ENCODE measurements at places on chromosomes 5 and 9.

GRCh38 chr5:7753181-7753580 is 97.8 kb downstream of the CFAP90 start:
- DNase-seq = no peak

DNA sequence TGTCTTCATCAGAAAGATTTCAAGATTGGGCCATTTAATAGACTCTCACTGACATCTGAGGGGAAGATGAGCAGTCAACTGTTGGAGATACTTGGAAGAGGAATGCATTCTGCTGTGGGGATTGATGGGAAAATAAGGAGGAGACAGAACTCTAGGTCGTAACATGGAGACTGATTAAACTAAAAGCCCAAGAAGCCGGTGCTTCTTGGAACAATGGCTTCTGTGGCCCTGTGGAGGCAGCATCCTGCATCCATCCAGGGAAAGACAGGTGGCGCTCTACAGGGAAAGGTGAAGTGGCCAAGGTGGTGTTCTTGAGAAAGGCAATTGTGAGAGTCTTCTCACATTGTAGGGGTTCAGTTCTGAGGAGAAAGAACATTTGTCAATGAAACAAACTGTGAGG is 31.3 kb downstream of the ZFAND5 start:
- no peak for DNase-seq

DNA sequence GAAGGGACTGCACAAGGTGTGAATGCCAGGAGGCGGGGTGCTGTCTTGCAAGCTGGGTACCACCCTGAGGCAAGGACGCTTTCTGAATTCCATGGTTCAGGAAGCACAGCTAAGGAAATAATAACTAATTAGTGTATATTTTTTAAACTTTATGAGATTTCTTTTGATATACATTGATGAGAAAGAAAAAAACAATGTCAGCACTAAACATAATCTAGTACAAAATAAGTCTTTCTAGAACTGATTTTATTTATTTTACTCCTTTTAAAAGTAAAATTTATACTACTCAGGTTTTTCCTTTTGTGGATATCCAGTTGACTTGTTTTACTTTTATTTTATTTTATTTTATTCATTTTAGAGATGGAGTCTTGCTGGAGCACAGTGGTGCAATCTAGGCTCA is 3.6 kb downstream of the DNAJC21 start:
- no peak for DNase-seq

- DNase-seq = no peak
Observed at GRCh38 chr9:112642126-112642525, 75.8 kb downstream of the INIP start.

DNA sequence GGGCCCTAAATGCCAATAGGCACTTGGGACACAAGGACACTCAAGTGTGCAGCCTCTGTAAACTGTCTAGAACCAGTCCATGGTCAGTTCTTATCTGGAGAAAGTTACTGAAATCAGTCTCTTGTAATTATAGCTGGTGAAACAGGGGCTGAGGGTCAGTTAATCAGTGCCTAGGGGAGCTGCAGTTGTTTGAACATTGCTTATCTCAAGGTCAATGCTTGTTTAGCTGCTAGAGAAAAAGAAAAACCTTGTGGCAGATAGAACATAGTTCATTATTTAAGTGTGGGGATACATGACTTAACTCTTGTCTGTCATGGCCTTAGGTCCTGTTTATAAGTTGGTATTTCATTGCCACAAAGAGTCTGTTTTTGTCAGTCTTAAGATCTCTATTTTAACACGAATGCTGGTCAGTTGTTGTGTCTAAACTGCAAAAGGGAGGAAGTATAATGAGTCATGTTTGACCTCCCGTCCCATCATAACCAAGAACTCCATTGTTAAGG is 108.0 kb downstream of the STARD4 start:
- no peak for DNase-seq

GRCh38 chr5:143405063-143405848 is 1.8 kb upstream of the NR3C1 start:
- peak; percentile 53 for DNase-seq

DNA sequence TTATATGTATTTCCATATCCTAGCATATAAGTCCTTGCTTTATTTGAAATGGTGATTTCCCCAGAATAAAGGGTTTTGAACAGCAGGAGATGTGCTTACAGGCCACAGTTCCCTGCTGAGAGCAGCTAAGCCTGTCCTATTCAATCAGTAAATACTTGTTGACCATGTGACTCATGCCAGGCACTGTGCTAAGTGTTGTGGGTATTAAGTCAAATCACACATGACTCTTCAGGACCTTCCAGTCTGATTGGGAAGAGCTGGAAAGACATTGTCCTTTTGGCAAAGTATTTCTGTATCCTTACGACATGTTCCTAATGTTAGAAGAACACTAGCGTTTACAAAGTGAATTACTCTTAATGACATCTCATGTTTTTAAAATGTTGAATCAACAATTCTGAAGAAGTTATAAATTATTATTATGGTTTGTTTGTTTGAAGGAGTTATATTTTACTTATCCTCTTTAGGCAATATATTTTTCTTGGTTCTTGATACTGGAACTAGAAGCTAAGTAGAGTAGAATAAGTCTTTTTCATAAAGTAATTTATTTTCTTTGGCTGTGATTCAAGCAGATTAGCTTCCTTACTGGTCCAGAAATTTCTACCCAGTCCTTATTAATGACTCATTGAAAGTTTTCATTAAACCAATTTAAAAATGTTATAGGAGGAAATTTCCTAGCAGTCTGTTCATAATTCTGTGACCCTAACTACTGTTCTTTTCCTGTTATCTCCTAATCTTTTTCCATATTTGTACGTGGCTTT is 82.1 kb downstream of the GAPVD1 start:
- DNase-seq = peak; percentile 76

DNA sequence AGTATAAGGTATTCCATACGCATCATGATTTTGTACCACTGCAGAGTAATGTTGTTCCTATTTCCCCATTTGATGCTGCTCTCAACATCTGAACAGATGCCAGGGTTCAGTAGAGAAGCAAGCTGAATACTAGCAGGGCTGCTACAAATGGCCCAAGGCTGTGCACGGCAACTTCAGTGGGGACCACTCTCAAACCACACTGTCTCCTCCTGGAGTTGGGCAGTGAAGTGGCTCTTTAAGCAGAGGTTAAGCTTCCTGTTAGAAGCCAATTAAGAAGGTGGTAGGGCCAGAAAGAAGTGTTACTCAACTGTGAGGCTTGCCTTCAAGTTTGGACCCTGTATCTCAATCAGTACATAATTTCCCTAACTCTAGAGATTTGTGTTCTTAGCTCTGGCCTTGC is 32.0 kb downstream of the TMEM245 start:
- no peak for DNase-seq

- no peak for DNase-seq
Observed at GRCh38 chr5:556909-557441, 32.7 kb upstream of the SLC9A3 start.

GRCh38 chr9:89969156-89969675 is 364.4 kb downstream of the GADD45G start:
- no peak for DNase-seq

GRCh38 chr9:36392489-36392888 is 7.6 kb downstream of the RNF38 start:
- DNase-seq = no peak

DNA sequence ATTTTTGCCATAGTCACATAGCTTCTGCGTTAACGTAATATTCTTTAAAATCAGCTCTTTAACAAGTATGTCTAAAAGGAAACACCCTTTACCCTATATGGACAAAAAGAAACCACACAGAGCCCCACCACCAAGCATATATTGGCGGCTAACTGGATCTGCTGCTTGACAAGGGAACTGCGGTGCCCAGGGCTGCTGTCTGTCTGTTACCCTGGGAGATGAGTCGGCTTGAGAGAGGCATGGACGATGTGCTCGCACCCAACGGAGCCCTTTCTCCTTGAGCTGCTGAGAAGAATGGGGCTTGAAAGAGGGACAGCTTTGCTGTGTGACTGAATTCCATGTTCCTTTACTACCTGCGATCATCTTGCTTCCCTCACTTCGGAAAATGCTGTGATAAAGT is 158.6 kb upstream of the SHB start:
- no peak for DNase-seq

DNA sequence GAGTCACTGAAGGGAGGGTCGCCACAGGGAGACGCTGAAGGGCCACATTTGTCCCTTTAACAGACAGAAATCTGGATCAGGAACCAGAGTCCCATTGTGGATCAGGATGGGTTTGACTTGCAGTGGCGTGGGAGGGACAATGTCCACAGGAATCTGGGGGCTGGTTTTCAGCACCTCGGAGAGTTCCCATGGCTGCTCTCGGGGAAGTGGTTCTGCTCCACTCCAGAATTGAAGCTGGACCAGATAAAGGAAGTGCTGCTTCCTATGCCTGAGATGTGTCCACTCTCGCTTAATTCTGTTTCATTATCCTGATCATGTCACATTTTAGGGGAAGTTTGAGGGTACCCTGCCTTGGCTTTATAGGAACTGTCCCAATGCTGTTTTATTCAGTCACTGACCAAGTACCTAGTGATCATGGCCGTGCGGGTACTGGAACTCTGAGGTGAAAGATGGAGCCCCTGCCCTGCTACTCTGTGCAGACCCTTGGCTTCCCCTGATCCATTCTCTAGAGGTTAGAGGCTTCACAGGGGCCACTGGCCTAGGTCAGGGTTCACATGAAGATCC is 28.7 kb downstream of the ENHO start:
- DNase-seq = no peak

DNA sequence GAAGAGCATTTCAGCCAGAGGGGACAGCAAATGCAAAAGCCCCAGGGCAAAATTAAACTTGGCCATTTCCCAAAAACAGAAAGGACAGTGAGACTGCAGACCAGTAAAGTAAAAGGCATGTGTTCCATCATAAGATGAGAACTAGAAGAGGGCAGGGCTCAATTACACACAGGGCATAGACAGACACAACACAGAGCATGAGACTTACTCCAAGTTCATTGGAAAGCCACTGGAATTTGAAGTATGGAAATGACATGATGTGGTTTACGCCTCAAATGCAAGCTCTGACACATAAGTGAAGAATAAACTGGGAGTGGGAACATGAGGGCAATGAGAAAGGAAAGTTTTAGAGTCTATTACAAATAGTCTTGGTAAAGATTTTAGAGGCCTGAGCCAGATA is 446.6 kb upstream of the GRIA1 start:
- DNase-seq = no peak

DNA sequence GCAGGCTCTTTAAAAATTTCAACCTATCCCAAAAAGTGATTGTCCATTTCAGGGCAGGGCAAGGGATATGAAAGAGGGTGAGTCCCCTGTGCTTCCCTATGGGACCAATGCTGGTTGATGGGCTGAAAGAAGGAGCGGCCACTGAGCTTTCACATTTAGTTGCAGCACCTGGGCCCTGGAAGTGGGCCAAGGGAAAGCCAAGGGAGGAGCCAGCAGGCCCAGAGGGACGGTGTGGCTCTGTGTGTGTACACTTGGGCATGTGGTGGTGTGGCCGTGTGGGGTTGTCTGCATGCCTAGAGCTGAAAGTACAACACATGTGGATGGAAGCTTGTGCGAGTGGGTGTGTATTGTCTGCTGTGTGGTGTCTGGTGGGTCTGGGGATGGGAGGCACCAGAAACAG is 14.0 kb upstream of the PSMD5 start:
- DNase-seq = no peak

DNA sequence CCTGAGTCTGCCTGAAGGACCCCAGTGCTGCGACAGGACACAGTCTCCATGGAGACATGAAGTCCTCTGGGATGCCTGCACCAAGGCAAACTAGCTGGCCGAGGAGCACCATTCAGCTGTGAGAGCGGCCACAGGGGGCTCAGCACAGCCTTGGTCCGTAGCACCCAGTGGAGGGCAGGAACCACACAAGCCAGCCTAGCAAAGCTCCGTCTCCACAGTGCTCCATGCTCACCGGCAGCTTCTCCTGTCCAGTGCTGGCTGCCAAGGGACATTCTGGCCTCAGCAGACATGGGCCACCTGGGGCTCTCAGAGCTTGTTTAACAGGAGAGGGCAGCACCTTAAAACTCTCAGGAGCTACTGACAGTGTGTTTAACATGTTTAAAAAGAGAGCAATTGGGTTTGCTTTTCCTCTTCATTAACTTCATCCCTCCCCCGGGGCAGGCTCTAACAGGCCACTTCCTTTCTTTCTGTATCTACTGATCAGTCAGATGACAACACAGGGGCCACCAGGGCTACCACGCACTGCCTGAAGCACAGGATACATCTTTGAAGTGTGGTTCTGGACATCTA is 57.0 kb downstream of the SECISBP2 start:
- no peak for DNase-seq

DNA sequence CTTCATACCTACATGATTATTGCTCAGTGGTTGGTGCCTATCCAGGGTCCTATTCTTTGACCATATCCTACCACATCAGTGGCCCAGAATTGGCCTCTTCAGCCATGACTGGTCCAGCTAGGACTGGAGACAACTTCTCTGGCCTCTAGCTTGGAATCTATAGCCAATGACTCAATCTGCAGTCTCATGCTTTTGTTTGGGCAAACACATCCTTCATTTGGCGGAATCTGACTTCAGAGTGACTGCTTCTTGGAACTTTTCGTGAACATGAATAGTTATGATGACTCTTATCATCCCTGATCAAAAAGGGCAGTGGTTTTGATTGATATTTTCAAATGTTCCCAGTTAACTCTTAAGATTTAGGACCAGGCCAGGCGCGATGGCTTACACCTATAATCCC is 134.1 kb downstream of the PAPPA start:
- no peak for DNase-seq

- no peak for DNase-seq
Observed at GRCh38 chr5:108905805-108906204, 158.1 kb downstream of the FER start.

- DNase-seq = no peak
Observed at GRCh38 chr5:124736805-124737188, 9.6 kb downstream of the ZNF608 start.

- no peak for DNase-seq
Observed at GRCh38 chr5:128252196-128252595, 168.6 kb downstream of the SLC12A2 start.

- no peak for DNase-seq
Observed at GRCh38 chr5:2877522-2877921, 126.0 kb upstream of the IRX2 start.

DNA sequence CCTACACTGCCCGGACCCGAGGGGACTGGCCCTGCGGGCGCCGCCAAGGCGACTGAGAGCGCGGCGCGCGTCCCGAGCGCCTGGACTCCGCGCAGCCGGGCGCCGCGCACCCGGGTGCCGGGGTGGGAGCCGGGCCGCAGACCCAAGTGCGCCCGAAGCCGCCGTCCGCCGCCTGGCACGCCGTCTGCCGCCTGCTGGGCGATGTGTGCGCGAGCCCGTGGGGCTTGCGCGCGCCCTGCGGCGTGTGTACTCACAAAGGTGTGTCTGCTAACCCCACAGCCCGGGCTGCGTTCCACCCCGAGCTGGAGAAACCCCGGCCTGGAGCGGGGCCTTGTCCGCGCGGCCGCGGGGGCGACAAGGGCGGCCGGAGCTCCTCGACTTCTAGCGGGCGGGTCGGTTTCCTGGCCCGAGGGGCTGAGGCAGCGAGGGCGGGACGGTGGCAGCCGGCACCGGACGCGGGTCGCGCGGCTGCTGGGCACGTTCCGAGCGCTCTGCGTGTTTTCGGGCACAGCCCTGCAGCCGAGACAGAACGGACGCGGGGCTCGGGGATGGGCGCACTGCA is 1.1 kb upstream of the ZSWIM6 start:
- peak; percentile 39 for DNase-seq

- peak; percentile 30 for DNase-seq
Observed at GRCh38 chr5:150846654-150847333, 473 bp downstream of the IRGM start.

Data from NCI-H1930 (cell line).